ENCODE measurements at places on chromosomes 12 and 14.

GRCh38 chr14:58731465-58732293 lies 93.9 kb downstream of the DACT1 start:
- DNase-seq, result no peak

DNA sequence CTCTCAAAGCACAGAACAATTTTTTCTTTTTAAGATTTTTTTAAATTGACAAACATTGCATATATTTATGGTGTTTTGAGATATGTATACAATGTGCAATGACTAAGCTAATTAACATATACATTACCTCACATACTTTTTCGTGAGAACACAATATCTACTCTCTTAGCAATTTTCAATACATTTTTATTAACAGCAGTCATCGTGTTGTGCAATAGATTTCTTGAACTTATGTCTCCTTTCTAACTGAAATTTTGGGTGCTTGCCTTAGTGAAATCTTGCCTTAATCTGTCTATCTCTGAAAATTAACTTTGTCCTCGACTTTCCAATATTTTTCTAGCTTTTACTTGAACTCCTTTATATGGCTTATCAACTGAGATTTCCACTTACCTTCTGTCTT lies 6.8 kb downstream of the OR10A7 start:
- no peak for DNase-seq

GRCh38 chr12:5872745-5873144 lies 72.3 kb downstream of the ANO2 start:
- DNase-seq, result no peak

- DNase-seq, result no peak
These were observed 754.3 kb upstream of the TBX3 start for GRCh38 chr12:115438314-115438713.

DNA sequence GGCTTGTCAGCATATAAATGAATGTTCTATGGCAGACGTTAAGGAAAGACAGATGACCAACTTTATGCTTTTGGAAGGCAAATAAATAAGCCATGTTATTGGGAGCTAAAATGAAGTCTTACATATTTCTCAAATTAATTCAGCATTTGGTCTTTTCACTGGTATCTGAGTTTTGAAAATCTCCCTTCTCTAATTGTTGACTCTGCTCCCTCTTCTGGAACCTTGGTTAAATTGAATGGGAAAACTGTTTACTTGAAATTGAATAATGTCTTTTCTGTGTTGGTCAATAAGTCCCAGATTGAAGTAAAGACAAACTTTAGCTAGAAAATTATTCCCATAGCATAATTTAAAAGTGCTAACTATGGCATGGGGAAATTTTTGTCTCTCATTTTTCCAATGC lies 38.7 kb downstream of the LGR5 start:
- DNase-seq, result no peak

DNA sequence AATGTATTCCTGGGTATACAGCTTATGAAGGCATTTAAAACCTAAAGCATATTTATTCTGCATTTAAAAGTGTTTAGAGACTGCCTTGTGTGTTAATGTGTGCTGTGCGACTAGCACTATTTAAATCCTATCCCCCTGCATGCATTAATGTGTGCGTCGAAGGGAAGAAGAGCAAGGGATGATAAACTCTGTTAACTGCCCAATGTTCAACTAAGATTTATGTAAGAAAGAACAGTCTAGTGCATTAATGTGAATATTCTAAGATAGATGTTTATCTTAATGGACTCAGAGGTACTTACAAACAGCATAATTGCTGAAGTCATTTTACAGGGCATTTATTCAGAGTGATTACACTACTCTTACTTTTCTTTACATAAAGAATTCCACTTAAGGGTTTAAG lies 424.8 kb downstream of the DIO2 start:
- DNase-seq, result no peak

GRCh38 chr12:26611598-26611997 lies 221.4 kb downstream of the ITPR2 start:
- DNase-seq, result no peak

DNA sequence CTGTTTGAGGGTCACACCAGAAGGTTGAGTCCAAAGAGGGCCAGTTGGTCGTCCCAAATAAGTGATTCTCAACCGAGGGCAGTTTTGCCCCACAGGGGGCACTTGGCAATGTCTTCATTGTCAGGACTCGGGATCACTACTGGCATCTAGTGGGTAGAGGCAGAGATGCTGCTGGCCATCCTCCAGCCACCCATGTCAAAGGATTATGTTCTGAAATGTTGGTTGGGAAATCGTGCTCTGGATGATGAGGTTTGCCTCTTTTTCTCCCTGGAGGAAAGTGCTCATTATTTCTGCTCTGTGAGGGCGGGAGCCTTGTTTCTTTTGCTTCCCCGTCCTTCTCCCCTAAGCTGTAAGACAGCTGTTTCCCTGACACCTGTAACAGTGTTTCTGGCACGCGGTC lies 3.6 kb downstream of the ZNF839 start:
- DNase-seq, result no peak

- no peak for DNase-seq
These were observed 32.7 kb downstream of the MYF5 start for GRCh38 chr12:80749456-80749855.

DNA sequence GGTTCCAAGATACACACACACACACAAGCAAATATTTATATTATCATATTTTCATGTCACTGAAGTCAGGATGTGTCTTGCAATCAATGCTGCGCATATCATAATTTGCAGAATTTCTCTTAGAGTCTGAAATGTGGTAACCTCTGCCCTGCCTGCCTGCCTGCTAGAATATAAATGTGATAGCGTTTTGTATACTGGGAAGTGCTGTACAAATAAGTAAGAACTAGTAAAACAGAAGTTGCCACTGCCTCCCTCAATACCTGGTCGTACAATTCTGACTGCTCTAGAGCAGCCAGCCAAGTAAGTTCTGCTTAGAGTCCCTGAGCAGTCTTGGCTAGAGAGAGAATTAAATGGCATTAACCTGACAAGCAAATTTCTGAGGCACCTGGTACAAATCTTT lies 83.9 kb upstream of the NTF3 start:
- DNase-seq, result no peak

Data from NCI-H2029 treated with DMSO at 0.1 percent for 48 hours (cell line).